ENCODE measurements at places on chromosomes 1 and 21.

GRCh38 chr1:24364975-24365678, 46.0 kb downstream of the GRHL3 start:
- no peak for DNase-seq

GRCh38 chr1:100724281-100724680, 4.7 kb downstream of the VCAM1 start:
- no peak for DNase-seq

- no peak for DNase-seq
Observed at GRCh38 chr1:163039707-163040093, 29.5 kb upstream of the RGS4 start.

DNA sequence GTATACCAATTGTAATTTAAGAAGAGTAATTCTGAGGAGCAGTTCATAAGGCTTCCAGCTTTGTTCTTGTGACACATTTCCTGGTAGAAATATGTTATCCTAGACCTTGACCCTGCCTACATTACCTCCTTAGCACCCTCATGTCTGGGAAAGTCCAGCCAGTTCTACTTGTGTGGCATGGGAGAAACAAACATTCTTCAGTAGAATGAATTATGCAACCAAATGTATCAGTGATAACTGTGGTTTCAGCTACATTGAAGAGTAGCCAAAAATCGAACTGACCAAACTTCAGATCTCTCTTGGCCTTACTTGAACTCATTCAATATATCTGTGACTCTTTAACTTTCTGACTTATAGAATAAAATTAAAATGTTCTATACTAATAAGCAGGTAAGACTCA, 308.1 kb upstream of the LYPLAL1 start:
- DNase-seq, result no peak

GRCh38 chr1:7824701-7825100, 28.2 kb downstream of the UTS2 start:
- no peak for DNase-seq

GRCh38 chr1:41174170-41174569, 67.9 kb downstream of the SCMH1 start:
- no peak for DNase-seq

GRCh38 chr1:213817156-213817555, 170.6 kb upstream of the PROX1 start:
- DNase-seq, result no peak

DNA sequence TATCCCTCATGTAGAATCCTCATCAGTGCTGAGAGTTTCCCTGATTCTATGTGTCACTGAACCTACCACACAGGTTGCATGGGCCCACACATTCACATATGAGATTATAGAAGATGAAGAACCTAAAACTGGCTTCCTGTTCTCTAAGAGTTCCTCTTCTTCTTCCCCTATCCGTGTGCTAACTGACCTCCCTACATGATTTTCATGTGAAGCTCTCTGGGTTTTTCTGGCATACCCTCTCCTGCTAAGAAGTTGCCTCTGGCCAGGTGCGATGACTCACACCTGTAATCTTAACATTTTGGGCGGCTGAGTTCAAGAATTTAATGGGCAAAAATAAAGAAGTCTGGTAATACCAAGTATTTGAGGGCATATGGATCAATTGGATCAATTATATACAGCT, 5.5 kb upstream of the CD244 start:
- DNase-seq, result no peak

DNA sequence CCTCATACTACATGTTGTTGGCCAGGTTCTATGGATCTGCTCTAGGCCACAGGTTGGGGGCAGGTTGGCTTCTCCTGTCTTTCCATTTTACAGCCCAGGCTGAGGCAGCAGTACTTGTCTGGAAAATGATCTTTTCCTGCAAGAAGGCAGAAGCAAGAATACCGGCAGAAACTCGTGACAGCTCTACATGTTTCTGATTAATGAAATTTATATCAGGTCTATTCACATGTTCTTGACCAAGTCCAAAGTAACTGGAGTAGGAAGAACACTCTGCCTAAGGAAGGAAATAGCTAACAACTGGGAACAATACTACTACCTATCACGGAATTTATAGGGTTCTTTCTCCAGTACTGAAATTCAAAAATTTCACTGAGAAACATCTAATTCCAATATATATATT, 98.3 kb downstream of the PLPPR5 start:
- no peak for DNase-seq

- no peak for DNase-seq
Observed at GRCh38 chr1:59409549-59409948, 112.7 kb downstream of the FGGY start.

DNA sequence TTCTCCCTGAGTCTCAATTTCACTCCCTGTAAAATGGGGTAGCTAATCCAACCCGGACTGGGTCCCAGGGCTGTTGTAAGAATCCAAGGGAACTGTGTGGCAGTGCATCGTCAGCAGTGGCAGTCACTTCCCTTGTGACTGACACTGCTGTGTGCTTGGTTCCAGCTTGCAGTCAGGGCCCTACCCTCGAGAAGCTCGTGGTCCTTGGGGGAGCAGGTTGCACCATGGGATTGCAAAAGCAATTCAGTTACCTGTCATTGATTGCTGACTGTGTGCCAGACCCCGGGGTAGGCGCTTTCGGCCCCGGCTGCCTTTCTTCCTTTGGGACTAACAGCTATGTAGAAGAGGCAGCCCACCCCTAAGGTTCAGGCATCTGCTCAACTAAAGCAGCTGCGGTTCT, 2.9 kb downstream of the PTPRF start:
- DNase-seq, result no peak

- no peak for DNase-seq
Observed at GRCh38 chr1:241765390-241765789, 82.6 kb upstream of the EXO1 start.

DNA sequence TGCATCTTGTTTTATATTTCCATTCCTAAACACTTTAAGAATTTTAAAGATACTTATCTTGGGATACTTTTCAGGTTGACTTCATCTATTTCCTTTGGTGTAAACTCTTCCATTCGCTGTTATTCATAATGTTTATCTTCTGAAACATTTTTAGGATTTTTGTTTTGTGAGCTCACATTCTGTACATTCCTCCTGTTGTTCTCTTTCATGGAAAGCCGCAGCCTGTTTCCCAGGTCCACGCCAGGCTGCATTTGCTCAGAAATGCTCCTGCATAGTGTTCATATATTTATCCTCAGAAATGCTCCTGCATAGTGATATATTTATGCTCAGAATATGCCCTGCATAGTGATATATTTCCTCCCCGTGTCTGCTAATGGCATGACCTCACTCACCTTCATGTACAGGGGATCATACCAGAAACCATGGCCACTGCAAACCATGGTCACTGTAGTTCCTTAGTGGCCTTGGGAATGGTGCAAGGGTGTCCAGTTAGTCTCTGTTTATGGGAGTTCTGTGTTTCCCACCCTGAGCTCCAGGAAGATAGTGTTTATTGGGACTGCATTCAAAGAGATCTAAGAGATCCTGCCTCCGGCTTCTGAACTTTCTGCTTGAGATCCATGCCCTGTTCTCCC, 153.9 kb upstream of the GREM2 start:
- no peak for DNase-seq

DNA sequence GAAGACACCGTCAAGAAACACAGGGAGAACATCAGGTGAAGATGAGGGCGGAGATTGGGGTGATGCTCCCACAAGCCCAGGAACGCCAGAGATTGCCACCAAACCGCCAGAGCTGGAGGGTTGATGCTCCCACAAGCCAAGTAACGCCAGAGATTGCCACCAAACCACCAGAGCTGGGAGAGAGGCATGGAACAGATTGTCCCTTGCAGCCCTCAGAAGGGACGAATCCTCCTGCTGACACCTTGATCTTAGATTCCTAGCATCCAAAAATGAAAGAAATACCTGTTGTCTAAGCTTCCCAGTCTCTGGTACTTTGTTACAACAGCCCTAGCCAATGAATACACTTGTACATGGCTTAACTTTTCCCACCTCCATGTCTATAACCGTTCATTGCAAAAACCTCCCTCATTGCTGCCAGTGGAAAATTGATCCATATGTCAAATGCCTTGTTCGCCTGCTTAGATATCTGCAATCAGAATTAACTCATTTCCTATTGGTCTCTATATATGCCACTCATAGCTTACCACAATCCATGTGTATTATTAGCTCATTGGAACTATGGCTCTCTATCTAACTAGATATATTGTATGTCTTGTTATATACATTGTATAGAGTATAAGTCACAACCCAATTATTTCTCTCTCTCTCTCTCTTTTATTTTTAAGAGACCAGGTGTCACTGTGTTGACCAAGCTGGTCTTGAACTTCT, 127.4 kb downstream of the ADSS2 start:
- DNase-seq, result no peak

GRCh38 chr1:23931491-23931880, 18.3 kb upstream of the CNR2 start:
- no peak for DNase-seq

- DNase-seq, result no peak
Observed at GRCh38 chr1:212234431-212235395, 50.5 kb upstream of the PPP2R5A start.

- no peak for DNase-seq
Observed at GRCh38 chr1:225651376-225651871, 1.5 kb downstream of the ENAH start.

GRCh38 chr1:119249283-119249682, 108.8 kb upstream of the WARS2 start:
- DNase-seq, result no peak

- no peak for DNase-seq
Observed at GRCh38 chr1:178918955-178919354, 48.1 kb upstream of the ANGPTL1 start.

DNA sequence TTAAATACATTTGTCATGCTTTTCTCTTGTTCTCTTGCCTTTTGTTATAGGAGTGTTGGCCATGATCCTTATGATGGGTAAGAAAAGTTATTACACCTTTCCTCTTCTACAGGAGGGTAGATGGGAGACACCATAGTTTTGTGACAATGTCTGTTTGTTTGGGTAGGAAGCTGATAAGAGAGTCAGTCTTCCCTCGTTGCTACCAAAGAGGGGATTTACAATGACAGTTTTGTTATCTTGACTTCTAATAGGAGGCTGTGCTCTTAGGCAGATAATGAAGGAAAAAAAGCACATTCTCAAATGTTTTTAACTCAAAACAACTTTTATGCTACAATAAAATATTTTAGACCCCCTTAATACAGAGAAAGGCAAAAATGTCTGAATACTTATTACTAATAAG, 48.0 kb upstream of the WLS start:
- no peak for DNase-seq

DNA sequence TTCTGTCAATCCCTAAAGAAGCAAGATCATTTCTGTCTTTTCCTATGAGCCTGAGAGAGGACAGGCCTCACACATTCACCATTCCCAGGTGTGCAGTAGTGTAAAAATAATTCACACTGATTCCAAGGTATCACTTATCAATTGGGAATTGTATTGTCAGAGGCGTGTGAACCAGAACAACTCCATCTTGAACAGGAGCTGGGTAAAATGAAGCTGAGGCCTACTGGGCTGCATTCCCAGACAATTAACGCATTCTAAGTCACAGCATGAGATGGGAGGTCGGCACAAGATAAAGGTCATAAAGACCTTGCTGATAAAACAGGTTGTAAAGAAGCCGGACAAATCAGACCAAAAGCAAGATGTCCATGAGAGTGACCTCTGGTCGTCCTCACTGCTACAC, 239.2 kb downstream of the SMYD3 start:
- DNase-seq, result no peak

DNA sequence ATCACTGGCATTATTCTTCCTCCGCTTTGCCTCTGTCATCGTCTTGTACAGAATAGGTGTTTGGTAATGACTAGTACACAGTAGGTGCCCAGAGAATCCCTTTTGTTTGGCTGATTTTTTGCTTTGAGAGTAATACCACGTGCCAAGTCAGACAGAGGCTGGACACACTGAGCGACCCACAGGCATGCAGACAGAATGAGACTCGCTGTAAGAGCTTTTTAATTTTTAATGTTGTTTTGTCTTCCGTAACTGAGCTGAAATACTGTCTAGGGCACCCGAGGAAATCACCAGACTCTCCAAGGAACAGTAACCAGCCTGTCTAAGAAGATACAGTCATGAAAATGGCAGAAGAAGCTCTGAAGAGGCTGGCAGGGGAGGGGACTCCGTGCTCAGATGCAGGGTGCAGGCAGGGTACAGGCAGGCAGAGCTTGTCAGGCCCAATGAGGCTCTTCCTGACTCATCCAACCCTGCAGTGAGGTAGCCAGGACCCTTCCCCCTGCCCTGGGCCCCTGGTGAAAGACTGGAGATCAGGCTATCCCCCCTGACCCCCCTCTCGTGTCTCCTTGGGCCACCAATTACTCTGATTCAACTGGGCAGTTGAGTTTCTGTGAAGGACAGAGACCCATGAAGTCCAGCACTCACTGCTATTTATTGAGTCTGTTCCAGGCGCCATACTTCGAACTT, 60.1 kb upstream of the ECE1 start:
- no peak for DNase-seq

Measured in activated T-cell treated with anti-CD3 and anti-CD28 coated beads for 48 hours (primary cell).